ENCODE measurements at places on chromosomes 3 and 15. TPM values are rescaled to one million over a fixed set of nuclear protein-coding genes. Genes with fewer than 3 reads are reported as not detected.

COL6A5 gene
- total RNA-seq = not detected

GRAMD2A gene
- total RNA-seq = under 0.01 TPM

SERF2 gene
- total RNA-seq = 334 TPM

HGD gene
- not detected for total RNA-seq

AQR gene
- 22.8 TPM for total RNA-seq

GRM7 gene
- total RNA-seq = not detected

CFAP92 gene
- total RNA-seq = 0.37 TPM

INSYN1 gene
- total RNA-seq = 0.73 TPM

GNAT1 gene
- not detected for total RNA-seq

HAUS2 gene
- 30.5 TPM for total RNA-seq

EPHB1 gene
- total RNA-seq = 0.73 TPM

RTP3 gene
- not detected for total RNA-seq

MITF gene
- 6.2 TPM for total RNA-seq

SEMA7A gene
- 10.3 TPM for total RNA-seq

SH2D7 gene
- not detected for total RNA-seq

RLBP1 gene
- not detected for total RNA-seq

WDR49 gene
- 0.20 TPM for total RNA-seq

EXD1 gene
- not detected for total RNA-seq

CCR8 gene
- not detected for total RNA-seq

ANKRD34C gene
- total RNA-seq = not detected

REC114 gene
- total RNA-seq = not detected

MOBP gene
- total RNA-seq = not detected

RPSA gene
- 1,458 TPM for total RNA-seq

CAND2 gene
- 1.1 TPM for total RNA-seq

SAXO2 gene
- total RNA-seq = 1.8 TPM

WDR93 gene
- not detected for total RNA-seq

SNUPN gene
- total RNA-seq = 36.7 TPM

ZXDC gene
- total RNA-seq = 27.8 TPM

NOX5 gene
- total RNA-seq = 0.37 TPM

GOLGA6L9 gene
- total RNA-seq = 0.37 TPM

ECE2 gene
- total RNA-seq = not detected

TRIM71 gene
- not detected for total RNA-seq

ZWILCH gene
- 40.5 TPM for total RNA-seq

HIGD2B gene
- not detected for total RNA-seq

ZNF619 gene
- total RNA-seq = 6.2 TPM

OXNAD1 gene
- total RNA-seq = 11.4 TPM

ATG7 gene
- total RNA-seq = 83.4 TPM

PPM1M gene
- total RNA-seq = 17.6 TPM

RAD54L2 gene
- total RNA-seq = 26.6 TPM

EMC7 gene
- 30.9 TPM for total RNA-seq

AVEN gene
- total RNA-seq = 17.6 TPM

CCR4 gene
- total RNA-seq = not detected

STAC gene
- total RNA-seq = 0.37 TPM

UBAP1L gene
- 2.2 TPM for total RNA-seq

SLC2A2 gene
- not detected for total RNA-seq

FEZF2 gene
- total RNA-seq = not detected

SHISA5 gene
- total RNA-seq = 122 TPM

PLA1A gene
- not detected for total RNA-seq

PEX5L gene
- 0.39 TPM for total RNA-seq

ZNF106 gene
- total RNA-seq = 77.2 TPM

AGBL1 gene
- total RNA-seq = not detected

TRAIP gene
- 6.5 TPM for total RNA-seq

KBTBD13 gene
- not detected for total RNA-seq

HTR3E gene
- not detected for total RNA-seq

CACNA2D2 gene
- total RNA-seq = not detected
